ENCODE measurements at places on chromosomes 3 and 15.

GRCh38 chr3:106049821-106050220, 181.0 kb upstream of the CBLB start:
- DNase-seq: no peak

- DNase-seq: no peak
Observed at GRCh38 chr15:45228931-45229330, 23.1 kb upstream of the SLC28A2 start.

GRCh38 chr15:56553486-56553885, 88.5 kb upstream of the MNS1 start:
- no peak for DNase-seq

- DNase-seq: no peak
Observed at GRCh38 chr3:139251529-139251928, 92.3 kb upstream of the MRPS22 start.

- DNase-seq: no peak
Observed at GRCh38 chr3:10335190-10335738, 14.4 kb upstream of the SEC13 start.

DNA sequence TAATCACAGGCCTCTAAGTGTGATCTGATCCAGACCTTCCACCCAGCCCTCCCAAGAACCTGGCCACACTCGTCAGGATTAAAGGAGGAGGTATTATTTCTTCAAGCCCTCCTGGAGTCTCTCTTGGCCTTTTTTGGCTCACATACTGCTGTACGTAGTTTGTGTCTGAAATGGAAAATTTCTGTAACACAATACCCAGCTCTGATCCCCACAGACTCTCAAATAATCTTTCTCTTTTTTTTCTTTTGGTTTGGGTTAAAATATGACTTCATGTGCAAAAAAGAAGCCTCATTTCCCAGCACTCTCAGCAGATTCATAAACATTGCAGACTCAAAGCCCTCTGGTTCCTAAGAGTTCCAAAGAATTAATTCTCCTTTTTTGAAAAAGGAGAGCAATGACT, 96.5 kb upstream of the PHLDB2 start:
- DNase-seq: no peak

DNA sequence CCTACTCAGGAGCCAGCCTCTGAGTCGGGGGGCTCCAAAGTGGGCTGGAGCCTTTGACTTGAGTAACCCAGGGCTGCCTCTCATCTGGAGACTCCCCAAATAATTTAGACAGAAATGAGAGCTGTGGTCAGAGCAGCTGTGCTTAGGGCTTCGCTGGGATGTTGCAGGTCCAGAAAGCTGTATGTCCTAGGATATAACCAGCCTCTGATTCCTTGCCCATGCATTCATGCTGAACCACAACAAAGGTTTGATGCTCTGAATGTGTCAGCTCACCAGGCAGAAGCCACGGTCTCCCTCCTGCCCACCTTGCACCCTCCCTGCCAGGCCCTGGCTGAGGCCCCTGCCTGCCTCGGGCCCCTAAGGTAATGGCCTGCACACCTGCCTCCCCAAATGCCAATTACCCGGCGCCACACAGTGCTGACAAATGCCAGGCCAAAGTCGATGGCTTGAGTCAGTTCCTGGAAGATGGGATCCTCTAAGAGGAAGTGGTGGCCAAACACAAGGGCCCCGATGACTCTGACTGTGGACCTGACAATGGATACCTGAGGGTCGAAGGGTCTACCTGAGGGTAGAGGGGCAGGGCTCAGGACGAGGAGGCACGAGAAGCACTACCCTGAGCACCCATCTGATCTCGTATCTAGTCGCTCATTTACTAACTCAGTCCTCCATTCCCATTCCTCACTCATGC, 21.7 kb upstream of the PARL start:
- no peak for DNase-seq

DNA sequence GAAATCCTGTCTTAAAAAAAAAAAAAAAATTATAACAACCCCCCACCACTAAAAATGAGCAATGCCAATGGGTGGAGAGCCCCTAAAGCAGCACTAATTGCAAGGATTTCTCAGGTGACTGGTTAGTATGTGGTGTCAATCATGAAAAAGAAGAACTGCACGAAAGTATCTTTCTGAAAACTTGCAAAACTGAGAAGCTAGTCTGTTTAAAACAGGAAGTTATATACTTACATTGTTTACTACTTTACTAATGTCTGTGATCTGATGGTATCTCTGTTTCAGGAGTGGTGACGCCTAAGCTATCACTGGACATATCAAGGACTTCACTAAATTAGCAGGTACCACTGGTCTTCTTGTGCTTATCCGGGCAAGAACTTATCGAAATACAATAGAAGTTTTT, at the start of gene CCR3:
TSS of gene CCR3 (plus strand) at position 341 of the 400 bp plus-strand sequence. CDS start 22,699 bp downstream, outside the sequence.
- DNase-seq: peak; percentile 69

- no peak for DNase-seq
Observed at GRCh38 chr3:135232226-135232625, 437.2 kb downstream of the EPHB1 start.

DNA sequence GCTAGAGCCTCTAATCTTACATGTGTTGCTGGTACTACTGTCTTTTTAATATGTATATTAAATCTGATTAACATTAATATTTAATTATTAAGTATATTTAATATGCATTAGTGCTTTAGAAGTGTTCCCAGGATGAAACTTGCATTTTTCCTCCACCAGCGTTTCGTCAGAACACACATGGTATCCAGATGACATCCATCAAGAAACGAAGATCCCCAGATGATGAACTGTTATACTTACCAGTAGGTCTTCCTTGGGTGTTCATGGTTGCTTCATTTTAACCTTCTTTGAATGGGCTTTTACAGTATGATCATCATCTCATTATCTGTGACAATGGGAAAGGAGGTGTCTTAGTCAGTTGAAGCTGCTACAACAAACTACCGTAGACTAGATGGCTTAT, 238.0 kb downstream of the TP63 start:
- no peak for DNase-seq

- no peak for DNase-seq
Observed at GRCh38 chr3:27714692-27715453, 7.2 kb downstream of the EOMES start.

GRCh38 chr3:129031476-129032215, 28.9 kb upstream of the GP9 start:
- DNase-seq: no peak

DNA sequence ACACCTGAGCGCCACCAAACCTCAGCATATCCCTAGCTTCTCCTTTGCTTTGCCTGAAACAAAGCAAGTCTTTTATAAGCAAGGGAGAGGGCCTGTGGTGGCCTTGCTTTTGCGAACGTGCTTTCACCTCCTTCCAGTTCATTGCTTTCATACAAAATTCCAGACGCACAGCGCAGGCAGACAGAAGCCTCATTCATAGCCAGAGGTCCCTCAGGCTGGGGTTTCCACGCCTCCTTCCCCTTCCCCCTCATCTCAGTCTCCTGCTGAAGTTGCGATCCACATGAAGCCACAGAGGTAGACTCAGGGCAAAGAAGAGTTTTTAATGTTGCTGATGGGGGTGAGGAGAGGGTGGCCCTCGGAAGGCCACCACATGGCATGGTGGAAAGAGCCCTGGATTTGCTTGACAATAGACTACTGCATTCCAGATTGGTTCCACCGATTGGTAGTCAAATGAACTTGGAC, 59.4 kb upstream of the FLNB start:
- DNase-seq: no peak

DNA sequence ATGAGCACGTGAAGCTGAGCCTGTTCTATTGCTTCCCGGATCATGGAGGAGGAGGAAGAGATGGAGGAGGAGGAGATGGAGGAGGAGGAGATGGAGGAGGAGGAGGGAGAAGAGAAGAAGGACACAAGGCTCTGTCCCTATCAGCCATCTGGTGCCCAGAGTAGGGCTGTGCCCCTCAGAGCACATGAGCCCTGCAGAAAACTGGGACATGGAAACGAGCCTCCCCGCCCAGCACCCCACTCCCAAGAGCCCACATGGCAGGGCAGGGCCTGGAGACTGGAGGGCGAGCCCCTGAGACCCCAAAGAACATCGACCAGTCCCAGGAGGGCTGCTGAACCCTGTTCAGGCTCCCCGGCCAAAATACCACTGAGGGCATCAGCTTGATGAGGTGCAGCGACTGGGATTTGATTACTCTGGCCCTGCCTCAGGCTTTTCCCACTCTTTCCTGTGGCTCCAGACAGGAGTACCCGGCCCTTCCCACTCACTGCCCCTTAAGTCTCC, 285.6 kb downstream of the UACA start:
- no peak for DNase-seq

DNA sequence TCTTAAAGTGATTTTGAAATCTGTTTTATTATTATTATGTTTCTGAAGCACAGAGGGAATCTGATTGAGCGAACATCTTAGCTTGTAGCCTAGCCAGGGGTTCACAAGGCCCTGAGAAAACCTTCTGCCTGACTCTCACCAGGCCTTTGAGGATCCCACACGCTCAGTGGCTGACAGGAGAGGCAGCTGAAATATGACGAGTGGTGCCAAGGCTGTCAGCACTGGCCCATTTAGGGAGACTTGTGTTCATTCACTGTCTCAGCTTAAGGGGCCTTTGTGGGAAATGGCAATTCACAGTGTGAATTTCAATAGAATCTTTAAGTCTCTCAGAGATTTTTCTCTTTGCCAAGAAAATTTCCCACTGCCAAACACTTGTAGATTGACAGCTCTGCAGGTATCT, 770.9 kb downstream of the TUSC7 start:
- no peak for DNase-seq

DNA sequence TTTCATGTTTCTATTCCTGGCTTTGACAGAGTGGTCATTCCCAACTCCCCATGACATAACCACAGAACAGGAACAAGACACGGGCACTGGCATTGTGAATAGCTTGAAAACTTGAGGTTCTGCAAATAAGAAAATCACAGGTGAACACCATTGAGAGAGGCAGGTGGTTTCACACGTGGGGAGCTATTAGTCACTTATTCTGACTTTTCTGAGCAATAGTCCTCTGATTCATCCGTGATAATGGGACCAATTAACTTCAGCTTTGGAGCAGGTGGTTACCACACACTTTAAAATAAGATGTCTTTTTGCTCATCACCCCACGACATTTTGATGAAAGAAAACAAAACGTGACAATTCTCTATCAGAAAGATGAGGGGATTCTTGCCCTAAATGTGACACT, 224.7 kb downstream of the KLF13 start:
- DNase-seq: no peak

DNA sequence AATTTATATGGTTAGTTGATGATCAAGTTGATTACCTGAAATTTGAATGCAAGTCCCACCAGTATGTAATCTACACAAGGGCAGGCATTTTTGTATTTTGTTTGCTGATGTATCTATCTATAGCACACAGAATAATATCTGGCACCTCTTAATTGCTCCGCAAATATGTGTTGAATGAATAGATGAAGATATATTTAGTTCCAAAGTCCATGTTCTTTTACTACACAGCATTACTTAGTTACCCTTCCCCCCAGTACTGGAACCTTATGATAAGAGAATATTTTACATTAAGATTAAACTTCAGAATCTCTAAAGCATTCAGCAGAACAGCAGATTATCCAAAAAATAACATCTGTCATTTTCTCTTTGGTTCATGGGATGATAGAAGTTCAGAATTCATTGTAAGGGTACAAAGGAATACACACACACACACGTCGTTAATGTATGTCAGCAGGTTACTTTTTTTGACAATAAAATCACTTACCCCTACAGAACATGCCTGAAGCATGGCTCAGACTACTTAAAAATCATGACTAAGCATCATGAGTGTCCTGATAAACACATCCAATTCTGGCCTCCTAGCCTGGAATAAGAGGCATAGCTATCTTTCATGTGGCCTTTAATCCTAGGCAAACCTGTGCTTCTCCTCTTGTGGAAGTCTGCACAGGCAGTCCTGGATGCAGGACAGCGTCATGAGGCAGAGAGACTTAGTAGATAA, 148.9 kb upstream of the TBC1D5 start:
- no peak for DNase-seq

GRCh38 chr3:133211449-133211848, 173.3 kb downstream of the TMEM108 start:
- peak; percentile 24 for DNase-seq

DNA sequence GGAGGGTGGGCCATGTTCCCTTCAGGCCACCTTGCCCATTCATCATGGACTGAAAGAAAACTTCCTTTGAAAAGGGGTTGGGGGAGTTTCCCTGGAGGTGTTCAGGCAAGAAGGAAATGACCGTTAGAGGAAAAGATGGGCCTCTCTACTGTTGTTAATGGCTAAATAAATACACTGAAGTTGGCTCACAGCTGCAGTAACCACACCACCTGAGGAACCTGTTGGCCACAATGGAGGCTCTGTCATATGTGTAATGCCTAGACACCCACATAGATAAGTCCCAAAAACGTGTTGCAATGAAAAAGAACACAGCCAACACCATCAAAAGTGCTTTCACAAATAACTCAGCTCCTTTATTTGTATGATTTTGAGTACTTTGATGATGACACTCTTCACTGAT, 38.2 kb upstream of the FAM3D start:
- DNase-seq: no peak

GRCh38 chr3:156808025-156808424, 18.1 kb upstream of the LEKR1 start:
- DNase-seq: peak; percentile 34

- no peak for DNase-seq
Observed at GRCh38 chr3:178189854-178190253, 346.4 kb upstream of the KCNMB2 start.

DNA sequence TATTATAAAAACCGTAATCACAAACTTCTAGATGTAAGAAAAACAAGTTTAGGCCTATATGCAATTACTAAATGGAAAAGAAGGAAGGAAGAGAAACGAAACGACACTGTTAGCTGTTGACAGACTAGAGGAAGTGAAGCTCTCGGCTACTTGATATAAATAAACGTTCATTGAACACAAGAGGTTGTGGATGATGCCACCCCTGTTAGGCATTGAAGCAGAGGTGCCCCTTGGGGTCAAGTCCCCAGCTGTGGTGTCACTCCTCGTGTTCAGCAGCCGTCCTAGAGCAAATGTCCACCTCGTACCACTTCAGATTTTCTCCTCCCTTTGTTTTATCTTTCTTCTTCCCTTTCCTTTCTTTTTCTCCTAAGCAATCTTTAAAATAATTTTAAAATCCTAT, 146.5 kb upstream of the UBE2E1 start:
- DNase-seq: peak; percentile 38

GRCh38 chr3:89697321-89697916, 590.0 kb downstream of the EPHA3 start:
- DNase-seq: no peak

DNA sequence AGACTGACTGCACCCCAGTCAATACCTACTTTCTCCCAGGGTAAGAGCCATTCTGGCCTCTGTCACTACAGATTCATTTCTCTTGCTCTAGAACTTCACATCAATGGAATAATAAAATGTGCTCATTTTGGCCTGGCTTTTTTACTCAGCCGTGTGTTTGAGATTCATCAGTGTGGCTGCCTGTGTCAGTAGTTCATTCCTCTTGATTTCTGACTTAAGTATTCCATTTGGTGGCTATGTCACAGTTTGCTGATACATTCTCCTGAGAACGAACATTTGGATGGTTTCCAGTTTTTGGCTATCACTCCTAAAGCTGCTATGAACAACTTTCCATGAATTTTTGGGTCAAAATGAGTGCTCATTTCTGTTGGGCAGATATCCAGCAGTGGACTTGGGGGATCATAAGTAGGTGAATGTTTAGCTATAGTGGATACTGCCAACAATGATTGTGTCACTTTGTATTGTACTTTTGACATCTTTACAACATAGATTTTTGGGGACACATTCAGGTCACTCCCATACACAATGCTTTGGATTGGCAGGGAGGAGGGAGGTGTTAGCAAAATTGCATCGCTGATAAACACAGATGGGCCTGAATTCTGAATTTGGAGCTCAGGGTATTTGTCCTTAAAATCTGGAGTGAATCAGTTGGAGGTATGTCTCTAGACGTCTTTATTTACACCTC, 19.8 kb upstream of the FAM107A start:
- no peak for DNase-seq

Measured in CD14-positive monocyte (primary cell).